ENCODE measurements at places on chromosomes 16 and 17.
A peak's percentile ranks its signal among the peaks of the same experiment; 100 is the strongest.

GRCh38 chr16:25143928-25144327 lies 32.4 kb downstream of the LCMT1 start:
- DNase-seq, result no peak

DNA sequence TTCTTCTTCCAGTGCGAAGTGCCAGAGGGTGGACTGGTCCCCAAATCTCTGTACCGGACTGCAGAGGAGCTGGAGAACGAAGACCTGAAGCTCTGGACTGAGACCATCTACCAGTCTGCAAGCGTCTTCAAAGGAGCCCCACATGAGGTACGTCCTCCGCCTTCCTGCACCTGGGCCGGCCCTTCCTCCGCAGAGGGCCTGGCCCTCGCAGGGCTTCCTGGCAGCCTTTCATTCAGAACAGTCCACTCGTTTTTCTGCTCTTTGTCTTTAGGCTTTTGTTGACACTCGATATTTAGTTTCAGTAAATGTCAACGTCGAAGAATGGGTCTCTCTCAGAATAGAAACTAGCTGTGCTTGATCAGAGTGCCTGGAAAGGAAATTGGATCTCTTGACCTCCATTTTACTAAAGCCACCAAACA lies 68.6 kb downstream of the SEC14L1 start:
- no peak for DNase-seq

GRCh38 chr17:13351046-13351445 lies 250.7 kb downstream of the HS3ST3A1 start:
- no peak for DNase-seq

GRCh38 chr17:4734857-4735475 lies 3.7 kb downstream of the MED11 start:
- DNase-seq, result no peak

- DNase-seq, result peak; percentile 25
Measured at GRCh38 chr17:38568845-38569510, 36.8 kb downstream of the SRCIN1 start.

DNA sequence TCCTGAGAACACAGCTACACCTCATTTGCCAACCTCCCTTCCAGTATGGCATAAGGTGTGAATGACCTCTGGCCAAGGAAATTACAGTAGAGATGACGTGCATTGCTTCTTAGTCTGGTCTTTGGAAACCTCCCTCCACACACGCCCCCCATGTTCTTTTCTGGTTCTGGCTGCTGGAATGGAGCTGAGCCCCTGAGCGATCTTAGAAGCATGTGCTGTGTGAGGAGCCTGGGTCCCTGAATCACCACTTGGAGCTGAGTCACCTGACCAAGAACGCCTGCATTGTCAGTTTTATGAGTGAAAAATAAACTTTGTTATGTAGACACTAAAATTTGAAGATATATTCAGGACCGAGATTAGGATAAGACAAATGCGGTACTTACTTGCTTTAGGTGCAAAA lies 51.4 kb downstream of the HS3ST3A1 start:
- DNase-seq, result no peak

- DNase-seq, result no peak
Measured at GRCh38 chr17:65977041-65977440, 214.9 kb downstream of the CEP112 start.

DNA sequence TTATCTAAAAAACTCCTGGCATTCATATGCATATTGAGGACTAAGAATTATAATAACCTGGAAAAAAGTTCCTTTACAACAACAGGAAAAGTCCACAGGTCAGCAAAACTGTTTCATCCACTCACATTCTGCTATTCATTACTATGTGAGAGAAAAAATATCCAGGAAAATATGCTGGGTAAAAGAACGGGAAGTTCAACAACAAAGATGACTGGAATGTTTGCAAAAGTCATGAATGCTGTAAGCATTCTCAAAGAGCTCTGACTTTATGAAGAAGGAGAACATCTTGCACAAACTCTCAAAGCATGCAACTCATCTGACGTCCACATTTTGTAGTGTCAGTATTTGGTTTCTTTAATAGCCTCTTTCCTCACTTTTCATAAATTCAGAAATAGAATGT lies 56.9 kb upstream of the ALDH3A1 start:
- no peak for DNase-seq

DNA sequence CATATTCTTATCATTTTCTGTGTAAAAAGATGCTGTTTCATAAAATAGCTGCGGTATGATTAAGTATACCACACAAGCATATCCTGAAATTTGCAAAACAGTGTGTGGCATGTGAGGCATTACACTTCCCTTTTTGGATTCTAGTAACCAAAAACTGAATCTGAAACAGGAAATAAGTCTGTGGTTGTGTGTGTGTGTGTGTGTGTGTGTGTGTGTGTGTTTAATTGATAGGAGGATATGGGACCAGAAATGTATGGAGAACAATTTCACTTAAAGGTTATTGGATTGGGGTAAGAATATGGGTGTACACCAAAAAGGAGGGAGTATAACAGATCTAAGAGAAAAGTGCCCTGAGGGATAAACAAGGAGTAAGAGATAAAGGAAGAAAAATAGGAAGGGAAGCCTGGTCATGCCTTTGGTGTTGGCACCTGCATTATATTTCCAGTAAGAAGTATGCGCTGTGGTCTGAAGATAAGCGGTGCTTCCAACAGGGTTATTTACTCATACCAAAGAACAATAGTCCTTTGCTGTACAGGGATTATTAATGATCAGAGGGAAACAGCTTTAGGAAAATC lies 4.0 kb downstream of the LYRM1 start:
- no peak for DNase-seq

- no peak for DNase-seq
Measured at GRCh38 chr17:83064021-83064731, 15.2 kb upstream of the METRNL start.

- no peak for DNase-seq
Measured at GRCh38 chr17:18314059-18314730, 599 bp downstream of the TOP3A start.

DNA sequence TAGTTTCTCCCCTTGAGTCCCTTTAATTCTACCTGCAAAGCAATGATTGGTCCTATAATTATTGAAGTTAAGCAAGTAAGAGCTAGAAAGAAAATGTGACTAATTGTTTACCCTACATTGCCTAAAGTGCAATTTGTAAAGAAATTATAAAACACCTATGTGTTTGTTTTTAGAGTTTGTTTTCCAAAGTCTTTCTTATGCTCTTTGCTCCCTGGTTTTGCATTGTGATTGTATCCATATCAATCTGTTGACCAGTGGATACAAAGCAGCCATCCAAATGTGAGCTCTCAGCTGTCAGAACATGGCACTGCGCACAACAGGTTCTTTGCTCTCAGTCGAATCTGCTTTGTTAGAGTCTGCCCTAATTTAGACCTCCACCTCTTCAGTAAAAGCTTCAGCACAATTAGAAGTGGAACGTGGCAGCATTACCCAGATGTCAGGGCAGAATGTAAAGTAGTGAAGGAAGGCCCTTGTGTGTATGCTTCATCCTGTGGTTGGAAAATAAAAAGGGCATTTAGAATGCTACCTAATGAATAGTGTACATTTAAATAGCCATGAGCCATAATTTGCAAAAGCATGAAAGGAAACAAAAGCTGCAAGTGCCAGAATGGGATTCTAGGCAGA lies 70.5 kb downstream of the AATF start:
- no peak for DNase-seq

DNA sequence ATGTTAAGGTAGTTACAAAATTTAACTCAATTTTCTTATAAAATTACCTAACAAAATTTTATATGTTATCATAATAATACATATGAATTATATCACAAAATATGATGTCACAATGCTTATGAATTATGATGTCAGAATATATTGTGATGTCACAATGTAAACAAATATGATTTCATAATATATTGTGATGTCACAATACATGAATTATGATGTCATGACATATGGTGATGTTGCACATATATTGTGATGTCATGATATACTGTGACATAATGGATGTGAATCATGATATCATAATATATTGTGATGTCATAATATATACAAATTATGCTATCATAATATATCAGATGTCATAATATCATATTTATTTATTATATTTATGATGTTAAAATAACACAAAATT lies 1879.9 kb downstream of the TP53TG3F start:
- no peak for DNase-seq

GRCh38 chr17:9050801-9051401 lies 29.6 kb downstream of the NTN1 start:
- no peak for DNase-seq

GRCh38 chr17:82933911-82934310 lies 94.1 kb upstream of the ZNF750 start:
- DNase-seq, result no peak

GRCh38 chr16:75083813-75084212 lies 32.8 kb downstream of the LDHD start:
- no peak for DNase-seq

DNA sequence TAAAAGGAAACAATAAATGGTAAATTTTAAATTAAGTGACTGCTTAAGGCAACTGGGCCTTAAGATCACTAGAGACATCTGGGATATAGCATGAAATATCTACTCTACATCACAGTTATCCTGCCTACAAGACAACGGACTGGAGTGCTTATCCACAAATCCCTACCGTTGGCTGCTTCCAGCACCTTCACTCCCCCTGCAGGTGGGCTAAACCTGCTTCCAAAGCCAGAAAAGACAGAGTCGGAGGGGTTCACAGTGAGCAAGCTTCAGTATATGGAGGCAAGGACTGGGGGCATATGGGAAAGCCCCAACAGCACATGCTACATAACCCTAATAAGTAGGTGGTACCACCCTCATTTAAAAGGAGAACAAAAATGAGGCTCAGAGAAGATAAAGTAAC lies 45.3 kb downstream of the GRIN2A start:
- DNase-seq, result no peak

GRCh38 chr16:62035115-62036092 lies 834 bp downstream of the CDH8 start:
- no peak for DNase-seq

GRCh38 chr16:66952430-66953110 lies 8.5 kb upstream of the CES3 start:
- no peak for DNase-seq

DNA sequence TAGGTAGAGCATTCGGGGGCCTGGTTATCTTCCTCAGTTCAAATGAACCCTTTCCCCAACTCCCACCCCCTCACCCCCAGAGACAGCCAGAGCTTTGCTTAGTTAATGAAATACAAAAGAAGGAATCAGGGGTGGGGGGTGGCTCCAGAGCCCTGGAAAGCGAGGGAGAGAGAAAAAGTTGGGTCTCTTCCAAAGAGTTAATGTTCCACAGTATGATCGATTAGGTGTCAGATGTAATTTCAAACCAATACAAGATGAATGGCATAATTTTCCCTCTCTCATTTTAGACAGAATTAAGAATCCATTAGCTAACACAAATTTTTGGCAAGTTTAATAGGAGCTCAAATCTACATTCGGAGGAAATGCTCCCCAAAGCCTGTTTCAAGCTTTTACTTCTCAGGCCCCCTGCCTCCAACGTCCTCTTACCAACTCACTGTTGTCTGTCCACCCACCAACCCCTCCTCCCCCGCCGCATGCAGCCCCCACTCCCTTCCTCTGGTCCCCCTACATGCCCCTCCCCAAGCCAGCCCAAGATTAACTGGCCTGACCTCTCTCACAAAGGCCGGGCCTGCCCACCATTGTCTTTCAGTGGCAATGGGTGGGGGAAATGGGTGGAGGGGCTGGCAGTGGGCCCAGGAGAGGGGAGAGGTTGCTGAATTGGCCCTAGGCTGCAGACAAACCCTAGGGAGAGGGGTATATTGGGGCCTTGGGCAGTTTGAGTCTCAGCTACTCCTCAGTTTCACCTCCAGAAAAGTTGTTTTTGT lies 28.2 kb downstream of the NEUROD2 start:
- DNase-seq, result no peak
